Uterine smooth muscle cell (primary cell): ENCODE measurements at places on chromosomes 5 and 9. TPM values are rescaled to one million over a fixed set of nuclear protein-coding genes. Genes with fewer than 3 reads are reported as not detected.

The LCP2 gene
- 0.25 TPM in 1 of 2 replicates, not detected in the other for total RNA-seq

The CDC20B gene
- under 0.01 and 0.22 TPM in 2 replicates for total RNA-seq

The PRRX2 gene
- total RNA-seq, result 2.0 and 3.8 TPM in 2 replicates

The PCDHGA3 gene
- total RNA-seq, result 0.22 and 0.87 TPM in 2 replicates

The RAD17 gene
- total RNA-seq, result 22.9 and 23.7 TPM in 2 replicates

The JAKMIP2 gene
- 9.5 and 10.8 TPM in 2 replicates for total RNA-seq

The SCGB3A1 gene
- not detected in 2 replicates for total RNA-seq

The FAT2 gene
- under 0.01 TPM in 2 replicates for total RNA-seq

The TRIM23 gene
- total RNA-seq, result 32.1 and 40.4 TPM in 2 replicates

The LHX3 gene
- total RNA-seq, result under 0.01 TPM in 1 of 2 replicates, not detected in the other

The PCDHA1 gene
- under 0.01 TPM in 2 replicates for total RNA-seq

The F2R gene
- total RNA-seq, result 56.9 and 97.0 TPM in 2 replicates

The GMCL2 gene
- total RNA-seq, result not detected in 2 replicates

The FAM200C gene
- total RNA-seq, result 6.0 and 7.6 TPM in 2 replicates

The RNF183 gene
- total RNA-seq, result 0.37 TPM in 1 of 2 replicates, not detected in the other

The TTC33 gene
- total RNA-seq, result 18.7 and 18.9 TPM in 2 replicates

The INSL6 gene
- total RNA-seq, result not detected in 2 replicates

The SLC46A2 gene
- not detected in 2 replicates for total RNA-seq

The FAM13B gene
- 26.9 and 28.2 TPM in 2 replicates for total RNA-seq

The PLPP7 gene
- 7.9 and 10.2 TPM in 2 replicates for total RNA-seq

The SLC6A7 gene
- total RNA-seq, result under 0.01 TPM in 1 of 2 replicates, not detected in the other

The PCDHGA8 gene
- total RNA-seq, result 1.1 and 2.4 TPM in 2 replicates

The SPATA31D4 gene
- under 0.01 TPM in 1 of 2 replicates, not detected in the other for total RNA-seq

The ZNF879 gene
- total RNA-seq, result 4.8 and 7.6 TPM in 2 replicates

The PCDHA5 gene
- total RNA-seq, result 0.11 and 0.12 TPM in 2 replicates

The PHF19 gene
- 24.0 and 47.7 TPM in 2 replicates for total RNA-seq

The DIMT1 gene
- 36.1 and 56.4 TPM in 2 replicates for total RNA-seq

The SAPCD2 gene
- total RNA-seq, result 7.1 and 18.6 TPM in 2 replicates

The PCDHGA9 gene
- total RNA-seq, result 4.0 and 4.2 TPM in 2 replicates

The FOXD4L6 gene
- 0.11 and 0.12 TPM in 2 replicates for total RNA-seq

The ADAMTS2 gene
- total RNA-seq, result 31.4 and 52.6 TPM in 2 replicates

The CRHBP gene
- total RNA-seq, result 0.25 TPM in 1 of 2 replicates, not detected in the other

The TMOD1 gene
- 0.44 and 0.87 TPM in 2 replicates for total RNA-seq

The PDE8B gene
- total RNA-seq, result 0.22 and 0.25 TPM in 2 replicates

The FCN2 gene
- not detected in 2 replicates for total RNA-seq

The MIGA2 gene
- total RNA-seq, result 26.6 and 27.3 TPM in 2 replicates

The HTR4 gene
- total RNA-seq, result not detected in 2 replicates

The LCN9 gene
- total RNA-seq, result not detected in 2 replicates

The PIP5K1B gene
- under 0.01 TPM in 1 of 2 replicates, not detected in the other for total RNA-seq

The ISL1 gene
- total RNA-seq, result 2.6 and 5.9 TPM in 2 replicates

The CYSRT1 gene
- total RNA-seq, result 0.55 and 0.62 TPM in 2 replicates

The TEX48 gene
- not detected in 2 replicates for total RNA-seq

The IFNA13 gene
- total RNA-seq, result not detected in 2 replicates

The GPR151 gene
- total RNA-seq, result not detected in 2 replicates

The SPATA6L gene
- 0.22 and 1.1 TPM in 2 replicates for total RNA-seq

The TRIM7 gene
- total RNA-seq, result 2.1 and 2.4 TPM in 2 replicates
